ENCODE measurements at places on chromosomes 11 and 22.

GRCh38 chr11:68012843-68013610 lies 2.9 kb downstream of the ALDH3B1 start:
- DNase-seq, result peak; percentile 96

- DNase-seq, result no peak
Measured at GRCh38 chr11:72523991-72524390, 89.7 kb upstream of the CLPB start.

DNA sequence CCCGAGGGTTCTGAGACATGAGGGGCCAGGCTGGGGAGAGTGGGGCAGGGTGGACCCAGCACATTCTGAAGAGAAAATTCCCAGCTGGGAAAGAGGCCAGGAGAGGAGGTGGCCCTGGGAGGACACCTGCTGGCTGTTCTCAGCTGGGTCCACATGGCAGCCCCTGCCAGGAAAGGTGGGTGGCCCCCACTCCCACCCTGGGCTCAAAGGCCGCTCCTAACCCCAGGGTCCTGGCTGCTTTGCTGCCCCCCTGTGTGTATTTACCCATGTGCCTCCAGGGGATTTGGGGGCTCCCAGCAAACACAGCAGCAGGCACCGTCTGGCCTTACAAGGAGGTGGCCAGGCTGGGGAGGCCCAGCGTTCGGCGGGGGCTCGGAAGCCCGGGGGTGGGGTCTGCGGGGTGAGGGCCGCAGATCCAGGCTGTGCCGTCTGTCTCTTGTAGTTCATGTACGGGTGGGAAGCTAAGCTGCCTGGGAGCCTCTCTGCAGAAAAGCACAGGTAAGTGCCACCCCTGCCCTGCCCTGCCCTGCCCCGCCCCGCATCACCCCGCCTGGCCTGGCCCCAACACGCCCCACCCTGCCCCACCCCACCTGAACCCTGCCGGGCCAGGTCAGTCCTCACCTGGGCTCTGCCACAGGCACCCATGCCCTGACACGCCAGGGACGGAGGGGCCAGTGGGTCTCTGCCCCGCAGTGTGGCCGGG lies 10.6 kb downstream of the MUC5B start:
- DNase-seq, result no peak

DNA sequence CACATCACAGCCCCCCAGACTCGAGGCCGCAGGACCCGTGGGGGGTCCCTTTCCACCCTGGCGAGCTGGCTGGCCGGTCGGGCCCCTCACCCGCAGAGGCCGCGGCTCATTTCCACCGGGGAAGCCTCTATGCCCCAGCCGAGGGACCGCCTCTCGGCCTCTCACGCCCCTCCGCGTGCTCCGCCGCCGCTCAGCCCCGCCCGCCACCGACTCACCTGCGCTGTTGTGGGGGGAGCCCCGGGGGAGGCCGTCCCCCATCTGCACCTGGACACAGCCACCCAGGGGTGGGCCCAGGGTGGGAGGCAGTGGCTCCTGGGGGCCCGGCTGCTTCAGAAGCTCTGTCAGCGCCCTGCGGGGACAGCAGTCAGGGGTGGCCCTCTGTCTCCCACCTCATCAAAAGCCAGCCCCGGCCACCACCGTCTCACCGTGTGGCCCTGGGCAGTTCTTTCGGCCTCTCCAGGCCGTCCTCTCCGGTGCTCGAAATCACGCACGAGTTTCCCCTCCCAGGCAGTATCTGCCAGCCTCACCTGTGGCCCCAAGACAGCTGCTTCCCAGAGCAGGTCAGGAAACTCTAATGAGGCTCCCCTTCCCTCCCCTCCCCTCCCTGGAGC lies 3.8 kb downstream of the SHISA8 start:
- no peak for DNase-seq

DNA sequence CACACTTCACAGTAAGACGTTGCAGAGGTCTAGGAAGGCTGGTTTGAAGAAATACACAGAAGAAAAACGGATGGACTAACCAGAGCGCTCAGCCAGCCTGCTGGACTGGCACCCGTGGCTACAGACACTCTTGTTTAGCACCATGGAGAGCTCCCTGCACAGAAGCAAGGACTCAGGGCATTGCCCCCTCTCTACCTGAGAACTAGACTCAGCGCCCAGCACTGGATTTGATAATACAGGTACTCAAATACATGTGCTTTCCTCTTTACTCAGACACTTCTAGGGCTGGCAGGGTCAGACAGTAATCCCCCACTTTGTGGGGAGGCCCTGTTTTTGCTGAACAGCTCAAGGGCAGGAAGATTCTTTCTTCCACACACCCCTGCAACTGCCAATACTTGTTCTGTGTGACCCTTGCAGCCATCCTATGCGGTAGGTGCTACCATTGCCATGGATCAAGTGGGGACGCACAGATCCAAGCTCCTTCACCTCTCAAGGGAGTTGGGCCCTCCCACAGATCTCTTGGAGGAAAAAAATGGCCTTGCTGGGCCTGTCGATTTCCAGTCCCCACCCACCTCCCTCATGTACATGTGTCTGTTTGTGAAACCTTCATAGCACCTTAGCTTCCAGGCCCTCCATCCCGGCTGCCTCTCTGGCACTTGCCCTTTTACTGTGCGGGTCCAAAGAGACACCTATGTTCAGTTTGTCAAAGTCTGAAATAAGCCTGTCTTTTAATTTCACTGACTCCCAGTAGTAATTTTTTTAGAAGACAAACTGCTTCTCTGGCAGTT lies 5.1 kb upstream of the P2RX6 start:
- peak; percentile 67 for DNase-seq

DNA sequence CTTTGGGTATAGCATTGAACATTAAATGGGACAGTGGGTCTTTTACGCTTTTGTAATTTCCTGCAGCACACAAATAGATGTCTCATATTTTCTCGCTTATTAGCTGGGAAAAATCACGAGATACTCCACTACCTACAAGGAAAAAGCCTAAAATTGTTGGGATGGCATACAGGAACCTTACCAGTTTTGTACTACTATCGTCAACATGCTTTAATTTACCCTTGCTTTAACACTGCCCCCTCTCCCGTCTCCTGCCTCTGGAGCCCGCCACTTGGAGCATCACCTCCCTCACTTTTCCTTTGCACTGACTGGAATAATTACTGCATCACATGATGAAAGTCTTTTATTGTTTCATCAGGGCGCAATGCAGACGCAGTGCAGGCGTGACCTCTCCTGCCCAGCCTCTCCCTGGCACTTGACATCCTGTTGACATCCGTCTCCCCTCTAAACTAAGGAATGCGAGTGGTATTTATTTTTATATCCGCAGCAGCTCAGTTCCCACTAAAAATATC lies 1.0 kb upstream of the FNBP4 start:
- DNase-seq, result peak; percentile 86

GRCh38 chr22:20884454-20884853 lies 25.6 kb downstream of the SNAP29 start:
- DNase-seq, result no peak

GRCh38 chr11:22349491-22349890 lies 11.3 kb downstream of the SLC17A6 start:
- no peak for DNase-seq

Measured in fibroblast of pulmonary artery (primary cell).